ENCODE measurements at places on chromosomes 5 and 9.

DNA sequence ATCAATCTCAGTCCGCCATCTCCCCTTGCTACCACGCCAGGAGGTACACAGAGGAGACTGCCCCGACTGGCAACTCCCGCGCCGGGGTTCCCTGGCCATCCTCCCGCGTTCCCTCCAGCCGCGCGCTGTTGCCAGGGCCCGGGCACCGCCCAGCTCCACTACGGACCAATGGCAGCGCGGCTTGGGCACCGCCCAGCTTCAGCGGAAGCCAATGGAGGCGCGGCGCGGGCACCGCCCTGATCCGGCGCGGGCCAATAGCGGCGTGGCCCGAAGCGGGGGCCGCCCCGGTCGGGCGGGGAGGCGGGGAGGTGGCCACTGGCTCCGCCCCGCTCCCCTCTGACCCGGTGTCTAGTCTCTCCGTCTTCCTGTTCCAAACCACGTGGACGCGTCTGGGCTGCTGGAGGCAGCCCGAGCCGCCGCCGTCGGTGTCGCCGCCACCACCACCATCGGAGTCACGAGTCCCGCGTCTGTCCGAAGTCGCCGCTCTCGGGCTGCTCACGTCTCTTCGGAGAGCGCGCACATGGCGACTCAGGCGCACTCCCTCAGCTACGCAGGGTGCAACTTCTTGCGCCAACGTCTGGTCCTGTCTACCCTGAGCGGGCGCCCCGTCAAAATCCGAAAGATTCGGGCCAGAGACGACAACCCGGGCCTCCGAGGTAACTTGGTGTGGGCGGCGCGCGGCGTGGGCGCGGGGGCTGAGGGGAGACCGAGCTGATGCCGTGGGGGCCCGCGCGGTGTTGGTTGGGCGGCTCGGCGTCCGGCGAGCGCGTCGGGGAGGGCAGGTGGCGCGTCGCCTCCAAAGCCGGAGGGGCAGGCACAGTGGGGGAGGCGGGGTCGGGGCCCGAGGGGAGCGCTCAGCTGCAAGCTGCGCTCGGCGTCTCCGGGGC lies at the start of gene RCL1:
RCL1 (plus strand) TSS at position 373 of the 887 bp plus-strand sequence; CDS start at position 521, 148 bp downstream.
- DNase-seq: peak; percentile 96

- no peak for DNase-seq
Observed at GRCh38 chr5:171205375-171205774, 103.7 kb upstream of the TLX3 start.

- no peak for DNase-seq
Observed at GRCh38 chr9:35311891-35312639, 150.3 kb downstream of the UNC13B start.

DNA sequence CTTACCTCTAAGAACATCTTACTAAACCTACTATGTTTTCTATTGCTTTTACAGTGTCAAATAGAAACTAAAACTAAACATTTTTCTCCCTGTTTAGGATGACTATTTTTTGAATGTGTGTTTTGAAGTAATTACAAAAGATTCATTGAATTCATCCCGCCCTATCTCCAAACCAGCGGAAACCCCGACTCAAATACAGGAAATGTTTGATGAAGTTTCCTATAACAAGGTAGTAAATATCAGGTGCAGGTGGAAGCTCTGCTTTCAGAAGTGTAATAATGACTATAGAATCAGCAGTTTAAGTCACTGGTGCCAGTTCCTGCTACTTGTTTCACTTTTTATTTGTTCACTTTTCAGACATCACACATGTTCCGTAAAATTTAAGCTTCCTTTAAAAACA lies 20.0 kb downstream of the ERAP2 start:
- DNase-seq: no peak

- no peak for DNase-seq
Observed at GRCh38 chr5:55429613-55430253, 105.0 kb downstream of the PLPP1 start.

DNA sequence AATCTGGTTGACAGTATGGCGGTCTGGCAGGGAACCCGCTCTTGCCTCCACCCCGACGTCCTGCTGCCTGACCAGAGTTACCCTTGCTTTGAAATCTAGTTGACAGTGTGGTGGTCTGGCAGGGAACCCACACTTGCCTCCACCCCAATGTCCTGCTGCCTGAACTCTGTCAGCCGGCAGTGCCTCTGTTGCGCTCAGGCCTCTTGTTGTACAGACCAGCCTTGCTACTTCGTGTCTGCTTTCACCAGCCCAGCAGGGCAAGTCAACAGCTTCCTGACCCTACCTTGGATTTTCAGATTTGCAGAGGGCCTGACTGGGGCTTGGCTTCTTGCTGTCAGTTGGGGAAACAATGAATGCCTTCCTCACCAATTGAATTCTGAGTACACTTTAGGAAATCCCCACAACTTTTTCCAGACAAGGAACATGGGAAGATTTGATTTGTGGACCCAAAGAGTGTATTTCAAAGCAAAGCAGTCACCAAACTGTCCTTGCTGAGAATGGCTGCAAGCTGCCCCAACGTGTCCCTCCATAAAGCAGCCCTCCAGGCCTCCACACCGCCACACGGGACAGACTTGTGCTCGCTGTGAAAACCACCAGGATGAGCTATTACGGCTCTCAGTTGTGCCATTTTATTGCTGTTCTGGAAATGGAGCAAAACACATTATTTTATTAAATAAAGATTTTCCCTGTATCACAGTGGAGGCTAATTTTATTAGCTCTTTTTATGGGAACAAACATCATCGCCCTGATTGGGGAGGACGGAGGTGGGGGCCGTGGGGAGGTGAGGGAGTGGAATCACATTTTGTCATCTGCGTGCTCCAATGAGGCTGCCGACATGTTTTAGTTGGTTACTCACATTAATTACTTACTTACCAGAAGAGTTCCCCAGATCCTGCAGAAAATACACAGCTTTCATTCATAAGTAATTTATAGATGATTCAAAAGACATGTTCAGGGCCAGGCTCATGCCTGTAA lies 189.3 kb downstream of the AOPEP start:
- no peak for DNase-seq

GRCh38 chr9:15755660-15756059 lies 202.8 kb downstream of the CCDC171 start:
- no peak for DNase-seq

- DNase-seq: no peak
Observed at GRCh38 chr5:53777864-53778618, 217.6 kb downstream of the NDUFS4 start.

GRCh38 chr9:93119703-93119952 lies 14.4 kb downstream of the NINJ1 start:
- no peak for DNase-seq

GRCh38 chr9:98365781-98366180 lies 110.3 kb upstream of the TBC1D2 start:
- DNase-seq: no peak

GRCh38 chr9:70400107-70400892 lies 14.2 kb downstream of the KLF9 start:
- DNase-seq: no peak

DNA sequence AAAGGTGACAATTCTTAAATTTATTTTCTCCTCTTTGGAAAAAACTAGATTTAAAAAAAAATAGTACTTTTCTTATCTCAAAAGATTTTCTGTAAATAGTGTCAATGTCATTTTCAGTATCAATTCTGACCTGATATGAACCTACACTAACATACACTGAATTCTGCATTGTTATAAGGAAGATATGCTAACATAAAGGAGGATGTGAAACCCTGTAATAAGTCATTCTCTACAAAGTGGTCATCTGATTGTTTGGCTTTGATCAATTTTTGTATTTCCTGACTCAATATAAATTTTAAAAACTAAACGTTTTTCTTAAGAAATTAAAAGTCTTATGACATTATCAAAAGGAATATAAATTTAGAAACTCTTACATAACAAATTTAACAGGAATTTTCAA lies 233.6 kb upstream of the EDIL3 start:
- DNase-seq: no peak

GRCh38 chr5:44769200-44769876 lies 39.4 kb upstream of the MRPS30 start:
- no peak for DNase-seq

GRCh38 chr5:39933061-39933460 lies 508.3 kb upstream of the DAB2 start:
- DNase-seq: no peak

DNA sequence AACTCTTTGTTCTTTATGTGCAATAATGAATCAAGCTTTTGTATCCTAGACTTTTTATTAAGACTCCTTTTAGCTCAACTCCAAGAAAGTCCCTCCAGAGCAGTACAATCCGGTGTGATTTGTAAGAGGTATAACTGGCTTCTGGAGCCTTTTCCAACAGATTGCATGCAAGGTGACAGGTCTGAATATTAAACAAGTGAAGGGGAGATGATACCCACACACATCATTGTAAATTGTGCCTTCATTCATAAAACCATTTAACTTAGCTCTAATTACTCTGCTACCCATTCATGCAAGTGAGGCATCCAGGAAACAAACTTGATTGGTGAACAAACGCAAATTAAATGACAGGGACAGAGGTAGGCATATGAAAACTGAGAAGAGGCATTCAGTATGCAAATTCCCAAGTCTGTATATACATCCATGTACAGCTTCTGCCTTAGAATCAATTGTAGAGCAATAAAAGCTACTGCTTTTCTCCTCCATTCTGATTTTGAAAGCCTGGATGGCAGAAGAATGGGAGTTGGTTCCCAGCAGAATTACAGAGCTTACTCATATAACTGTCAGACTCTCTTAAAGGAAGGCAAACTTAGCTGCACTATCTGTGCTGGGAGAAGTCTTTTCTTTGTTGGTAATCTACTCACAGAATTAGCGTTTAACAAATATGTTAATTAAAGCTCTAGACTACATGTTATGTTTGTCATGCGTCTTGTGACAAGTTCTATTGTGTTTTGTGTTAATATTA lies 261.0 kb upstream of the CDH6 start:
- DNase-seq: no peak

GRCh38 chr5:4643190-4643589 lies 496.9 kb upstream of the ADAMTS16 start:
- no peak for DNase-seq

- no peak for DNase-seq
Observed at GRCh38 chr5:154274828-154275185, 84.3 kb downstream of the GALNT10 start.

GRCh38 chr9:135045264-135045927 lies 42.1 kb upstream of the OLFM1 start:
- no peak for DNase-seq

GRCh38 chr9:108720191-108720642 lies 135.6 kb downstream of the ACTL7B start:
- no peak for DNase-seq

- no peak for DNase-seq
Observed at GRCh38 chr5:20678814-20679298, 690.9 kb upstream of the CDH18 start.

- no peak for DNase-seq
Observed at GRCh38 chr9:1708219-1708618, 306.9 kb upstream of the SMARCA2 start.

All from stimulated activated CD8-positive, alpha-beta memory T cell treated with anti-CD3 and anti-CD28 coated beads, Interleukin-12 subunit alpha, Interleukin-12 subunit beta, amount 100 ng/mL, for 4 hours (primary cell).